ENCODE measurements at places on chromosomes 3 and 15.

DNA sequence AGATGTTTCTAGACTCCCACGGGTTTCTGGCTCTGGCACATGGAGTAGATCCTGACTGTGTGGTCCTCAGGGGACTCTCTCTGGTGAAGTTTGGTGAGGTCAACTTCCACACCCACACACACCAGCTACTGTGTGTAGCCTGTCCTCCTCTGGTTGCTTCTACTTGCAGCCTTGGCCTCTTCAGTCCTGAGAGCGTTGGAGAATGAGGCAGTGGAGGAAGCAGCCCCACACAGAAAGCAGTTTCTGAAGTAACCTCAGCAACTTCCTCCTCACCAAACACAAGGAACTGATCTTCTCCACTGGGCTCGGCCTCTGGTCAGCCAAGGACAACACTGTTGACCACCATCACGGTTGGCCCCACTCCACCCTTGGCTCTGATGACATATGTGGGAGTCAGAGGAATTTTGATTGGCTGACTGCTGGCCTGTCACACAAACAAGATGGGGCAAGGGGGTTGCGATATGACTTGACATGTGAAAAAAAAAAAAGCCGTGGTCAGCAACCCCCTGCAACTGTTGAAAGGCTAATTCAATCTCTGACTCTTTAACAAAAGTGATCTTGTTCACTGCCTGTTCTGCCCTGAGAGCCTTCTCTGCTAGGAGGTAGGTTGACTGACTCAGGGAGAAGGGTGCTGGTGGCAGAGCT lies 19.6 kb downstream of the CD86 start:
- DNase-seq: no peak

GRCh38 chr15:34336231-34336990 lies 1.2 kb downstream of the SLC12A6 start:
- no peak for DNase-seq

- DNase-seq: no peak
Observed at GRCh38 chr3:190716961-190717360, 145.5 kb downstream of the GMNC start.

- no peak for DNase-seq
Observed at GRCh38 chr15:59174151-59174834, 32.4 kb upstream of the LDHAL6B start.

DNA sequence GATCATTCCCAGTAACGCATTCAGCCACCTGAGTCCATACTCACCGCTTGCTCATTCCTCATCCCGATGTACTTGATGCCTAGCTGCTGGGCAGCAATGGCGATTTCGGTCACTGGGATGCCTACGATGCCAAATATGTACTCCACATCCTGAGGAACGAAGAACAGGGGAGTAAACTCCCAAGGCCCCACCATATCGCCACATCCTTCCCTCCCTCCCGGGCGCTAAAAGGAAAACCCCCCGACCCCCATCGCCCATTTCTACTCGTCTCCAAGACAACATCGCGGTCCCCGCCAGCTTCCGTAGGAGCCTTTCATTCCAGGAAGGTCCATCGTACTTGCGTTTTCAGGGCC lies 347 bp downstream of the HACL1 start:
- DNase-seq: no peak

DNA sequence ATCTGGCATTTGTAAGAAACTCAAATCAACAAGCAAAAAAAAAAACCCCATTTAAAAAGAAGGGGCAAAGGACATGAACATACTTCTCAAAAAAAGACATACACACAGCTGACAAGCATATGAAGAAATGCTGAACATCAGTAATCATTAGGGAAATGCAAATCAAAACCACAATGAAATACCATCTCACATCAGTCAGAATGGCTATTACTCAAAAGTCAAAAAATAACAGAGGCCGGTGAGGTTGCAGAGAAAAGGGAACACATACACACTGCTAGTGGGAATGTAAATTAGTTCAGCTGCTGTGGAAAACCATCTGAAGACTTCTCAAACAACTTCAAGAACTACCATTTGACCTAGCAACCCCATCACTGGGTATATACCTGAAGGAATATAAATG lies 199.4 kb upstream of the THBS1 start:
- DNase-seq: no peak

- no peak for DNase-seq
Observed at GRCh38 chr3:136973352-136973751, 15.6 kb downstream of the IL20RB start.

DNA sequence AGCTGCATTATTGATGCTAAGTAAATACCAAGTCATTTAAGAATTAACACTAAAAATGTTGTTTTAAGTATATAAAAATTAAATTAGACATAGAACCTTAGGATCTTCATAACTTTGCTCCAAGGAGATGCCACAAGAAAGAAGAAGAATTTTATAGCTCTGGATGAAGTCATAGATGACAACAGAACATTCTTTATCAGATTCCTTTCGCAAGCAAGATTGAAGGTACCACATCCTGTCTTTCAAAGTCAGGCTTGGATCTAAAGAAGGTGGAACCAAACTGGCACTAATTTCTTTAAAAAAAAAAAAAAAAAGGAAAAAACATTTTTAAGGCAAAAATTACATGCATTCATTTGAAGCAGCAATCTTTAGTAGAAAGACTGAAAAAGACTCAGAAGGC lies 62.5 kb downstream of the POLQ start:
- DNase-seq: no peak

DNA sequence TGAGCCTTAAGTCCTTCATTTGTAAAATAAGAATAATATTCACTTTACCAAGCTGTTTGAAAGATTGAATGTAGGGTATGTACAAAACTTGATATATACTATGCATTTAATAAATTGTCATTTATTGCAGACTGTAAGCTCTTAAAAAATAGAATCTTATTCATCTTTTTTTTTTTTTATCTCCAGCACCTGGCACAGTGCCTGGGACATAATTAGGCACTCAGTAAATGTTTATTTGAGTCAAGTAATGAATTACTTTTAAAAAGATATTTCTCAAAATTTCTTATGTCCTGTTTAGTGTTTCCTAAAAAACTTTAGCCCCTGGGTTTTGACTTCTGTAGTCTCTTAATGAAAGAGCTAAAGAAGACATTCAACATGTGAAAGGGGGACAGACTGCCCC lies 71.7 kb downstream of the TOP2B start:
- DNase-seq: no peak

GRCh38 chr3:37125195-37126073 lies 48.9 kb downstream of the LRRFIP2 start:
- DNase-seq: no peak

GRCh38 chr3:53156368-53156834 lies 4.6 kb upstream of the PRKCD start:
- no peak for DNase-seq

- no peak for DNase-seq
Observed at GRCh38 chr15:27705056-27705455, 394.1 kb downstream of the OCA2 start.

- DNase-seq: no peak
Observed at GRCh38 chr3:40939030-40939740, 260.1 kb upstream of the CTNNB1 start.

- DNase-seq: no peak
Observed at GRCh38 chr15:79372428-79372827, 59.7 kb upstream of the MINAR1 start.

DNA sequence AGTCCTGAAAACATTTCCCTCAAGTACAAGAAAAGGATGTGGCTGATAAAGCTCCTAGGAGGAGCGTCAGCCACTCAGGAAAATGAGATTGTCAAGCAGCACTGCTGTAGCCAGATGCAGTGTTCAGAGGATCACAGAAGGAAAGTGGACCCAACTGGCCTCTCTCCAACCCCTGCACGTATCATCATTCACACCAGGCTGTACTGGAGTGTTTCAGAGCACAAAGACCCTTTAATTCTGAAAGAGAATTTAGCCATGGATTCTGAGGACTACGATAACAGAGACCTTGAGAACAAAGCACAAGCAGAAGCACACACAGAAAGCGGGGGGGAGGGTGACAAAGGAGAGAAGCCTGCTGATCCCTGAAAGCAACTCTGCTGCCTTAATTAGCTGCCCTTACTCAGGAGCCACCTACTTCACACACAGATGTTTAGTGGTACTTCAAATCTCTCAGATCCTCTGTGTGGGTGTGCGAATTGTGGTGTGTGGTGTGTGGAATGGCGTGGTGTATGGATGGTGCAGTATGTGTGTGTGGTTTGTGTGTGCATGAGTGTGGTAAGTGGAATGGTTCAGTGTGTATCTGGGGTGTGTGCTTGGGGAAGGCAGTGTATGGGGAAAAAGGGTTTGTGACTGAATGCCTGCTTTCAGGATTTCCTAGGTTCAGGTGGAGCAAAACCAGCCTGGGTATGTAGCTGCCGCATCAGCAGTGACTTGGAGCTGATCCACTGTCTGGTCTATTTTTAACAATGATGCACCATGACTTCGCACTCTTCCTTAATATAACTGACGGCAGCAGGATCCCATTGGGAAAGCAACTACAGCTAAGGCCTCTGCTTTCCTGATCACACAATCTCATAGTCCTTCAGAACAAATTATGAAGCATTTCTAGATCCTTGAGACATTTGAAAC lies 192.5 kb downstream of the RSL24D1 start:
- DNase-seq: no peak

GRCh38 chr15:71168166-71168834 lies 53.0 kb downstream of the THSD4 start:
- no peak for DNase-seq

GRCh38 chr3:114058646-114059045 lies 2.1 kb downstream of the QTRT2 start:
- no peak for DNase-seq

- no peak for DNase-seq
Observed at GRCh38 chr3:104606812-104607211, 759.9 kb upstream of the ALCAM start.

DNA sequence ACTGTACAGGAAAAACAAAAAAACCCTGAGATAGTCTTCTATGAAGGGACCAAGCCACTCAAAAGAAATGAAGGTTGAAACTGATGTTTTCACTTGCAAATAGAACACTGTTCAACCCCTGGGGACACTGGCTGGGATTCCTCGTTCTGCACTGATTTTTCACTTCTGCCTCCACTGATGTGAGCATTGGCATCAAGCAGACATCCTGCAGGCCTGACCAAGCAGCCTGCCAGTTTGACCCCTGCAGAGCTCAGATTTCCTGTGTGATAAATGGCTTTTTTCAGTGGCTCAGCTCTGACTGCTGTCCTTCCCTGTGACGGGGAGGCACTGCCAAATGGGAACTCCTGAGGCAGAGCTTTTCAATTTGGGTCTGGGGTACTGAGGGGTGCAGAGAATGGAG lies 50.0 kb downstream of the RASGRP1 start:
- DNase-seq: no peak

- no peak for DNase-seq
Observed at GRCh38 chr15:65343374-65343981, 34.3 kb downstream of the IGDCC3 start.

DNA sequence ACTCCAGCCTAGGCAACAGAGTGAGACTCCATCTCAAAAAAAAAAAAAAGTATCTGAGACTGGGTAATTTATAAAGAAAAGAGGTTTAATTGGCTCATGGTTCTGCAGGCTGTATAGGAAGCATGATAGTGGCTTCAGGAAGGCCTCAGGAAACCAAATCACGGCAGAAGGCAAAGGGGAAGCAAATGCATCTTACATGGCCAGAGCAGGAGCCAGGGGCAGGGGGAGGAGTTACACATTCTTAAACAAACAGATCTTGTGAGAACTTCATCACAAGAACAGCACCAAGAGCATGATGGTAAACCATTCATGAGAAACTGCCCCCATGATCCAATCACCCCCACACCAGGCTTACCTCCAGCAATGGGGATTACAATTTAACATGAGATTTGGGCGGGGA lies 37.2 kb downstream of the ACAP2 start:
- no peak for DNase-seq

- no peak for DNase-seq
Observed at GRCh38 chr3:114194750-114195149, 15.9 kb upstream of the DRD3 start.

DNA sequence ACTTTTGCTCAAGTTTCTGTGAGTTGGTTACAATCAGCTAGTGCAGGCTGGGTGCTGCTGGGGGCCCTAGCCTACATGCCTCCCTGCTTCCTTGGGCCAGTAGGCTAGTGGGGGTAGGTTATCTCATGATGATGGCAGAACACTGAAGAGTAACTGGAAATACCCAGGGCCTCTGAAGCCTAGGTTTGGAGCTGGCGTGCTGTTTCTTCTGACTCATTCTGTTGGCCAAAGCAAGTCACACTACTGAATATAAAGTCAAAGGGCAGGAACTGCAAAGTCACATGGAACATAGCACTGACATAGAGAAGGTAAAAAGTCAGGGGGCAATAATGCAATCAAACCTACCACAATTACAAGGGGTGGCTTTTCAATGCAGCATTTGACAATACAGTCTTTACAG lies 34.5 kb downstream of the RASGRP1 start:
- no peak for DNase-seq

DNA sequence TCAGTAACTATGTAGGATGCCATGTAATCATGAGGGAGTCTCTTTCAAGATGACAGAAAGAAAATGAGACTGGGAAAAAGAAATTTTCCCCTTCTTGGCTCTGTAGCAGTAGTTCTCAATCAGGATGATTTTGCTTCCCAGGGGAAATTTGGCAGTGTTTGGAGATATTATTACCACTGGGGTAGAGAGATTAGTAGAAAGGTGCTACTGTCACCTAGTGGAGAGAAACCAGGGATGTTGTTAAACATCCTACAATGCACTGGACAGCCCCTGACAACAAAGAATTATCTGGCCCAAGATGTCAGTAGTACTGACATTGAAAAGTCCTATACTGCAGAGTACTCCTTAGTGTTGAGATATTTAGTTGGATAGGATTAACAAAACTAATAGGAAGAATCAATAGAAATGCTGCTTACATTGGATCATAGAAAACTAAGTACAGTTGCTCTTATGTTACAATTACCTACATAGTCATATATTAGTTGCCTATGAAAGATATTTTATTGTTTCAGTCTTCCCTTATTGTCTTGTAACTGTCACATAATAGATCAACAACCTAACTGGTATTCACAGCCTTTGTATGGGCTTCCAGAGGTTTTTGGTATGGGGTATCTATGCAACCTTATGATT lies 433.3 kb downstream of the RAP2B start:
- DNase-seq: peak; percentile 23

- no peak for DNase-seq
Observed at GRCh38 chr3:151709847-151710246, 23.9 kb upstream of the AADACL2 start.

DNA sequence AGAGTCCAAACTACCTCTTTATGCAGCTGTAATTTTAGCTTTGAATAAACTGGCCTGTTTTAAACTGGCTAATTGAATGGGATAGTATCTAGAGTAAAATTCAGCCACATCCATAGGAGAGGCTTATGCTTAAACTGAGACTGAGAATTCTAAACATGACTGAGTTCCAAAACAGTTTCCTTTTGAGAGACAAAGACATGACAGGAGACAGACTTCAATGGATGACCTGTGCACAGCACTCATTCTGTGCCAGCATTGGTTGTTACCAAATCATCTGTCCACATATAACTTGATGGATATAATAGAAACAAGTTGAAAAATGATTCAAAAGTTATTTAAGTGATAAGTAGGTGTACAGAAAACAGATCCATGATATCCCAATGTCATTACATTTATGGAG lies 20.9 kb downstream of the IL12A start:
- DNase-seq: no peak

- DNase-seq: no peak
Observed at GRCh38 chr15:28873585-28874190, 12.1 kb upstream of the APBA2 start.

Measured in HuH-7 (cell line).